ENCODE measurements at places on chromosomes 6 and 20.

DNA sequence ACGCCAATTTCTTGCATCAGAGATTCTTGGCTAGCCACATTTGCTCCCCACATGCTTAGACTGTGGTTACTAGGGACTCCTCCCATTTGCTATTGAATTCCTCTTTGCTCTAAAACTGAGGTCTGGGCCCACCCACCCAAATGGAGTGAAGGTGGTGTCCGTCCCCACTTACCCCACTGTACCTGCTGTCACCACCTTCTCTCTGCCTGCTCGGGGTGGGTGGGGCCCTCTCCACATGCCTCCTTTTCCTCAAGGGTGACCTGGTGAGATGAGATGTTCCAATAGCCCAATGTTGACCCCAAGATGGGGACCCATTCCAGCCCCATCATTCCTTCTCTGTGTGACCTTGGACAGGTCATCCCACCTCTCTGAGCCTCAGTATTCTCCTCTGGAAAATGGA is 74.6 kb downstream of the GNAS-AS1 start:
- DNase-seq = no peak

- DNase-seq = no peak
Measured at GRCh38 chr6:91155129-91155785, 568.4 kb upstream of the MAP3K7 start.

- no peak for DNase-seq
Measured at GRCh38 chr6:135254471-135254870, 73.4 kb downstream of the MYB start.

- no peak for DNase-seq
Measured at GRCh38 chr6:22087960-22088706, 208.7 kb downstream of the PRL start.
